8988T (cell line): ENCODE measurements at places on chromosomes 2 and 18.

- no peak for DNase-seq
Measured at GRCh38 chr2:12816379-12817306, 99.9 kb downstream of the TRIB2 start.

DNA sequence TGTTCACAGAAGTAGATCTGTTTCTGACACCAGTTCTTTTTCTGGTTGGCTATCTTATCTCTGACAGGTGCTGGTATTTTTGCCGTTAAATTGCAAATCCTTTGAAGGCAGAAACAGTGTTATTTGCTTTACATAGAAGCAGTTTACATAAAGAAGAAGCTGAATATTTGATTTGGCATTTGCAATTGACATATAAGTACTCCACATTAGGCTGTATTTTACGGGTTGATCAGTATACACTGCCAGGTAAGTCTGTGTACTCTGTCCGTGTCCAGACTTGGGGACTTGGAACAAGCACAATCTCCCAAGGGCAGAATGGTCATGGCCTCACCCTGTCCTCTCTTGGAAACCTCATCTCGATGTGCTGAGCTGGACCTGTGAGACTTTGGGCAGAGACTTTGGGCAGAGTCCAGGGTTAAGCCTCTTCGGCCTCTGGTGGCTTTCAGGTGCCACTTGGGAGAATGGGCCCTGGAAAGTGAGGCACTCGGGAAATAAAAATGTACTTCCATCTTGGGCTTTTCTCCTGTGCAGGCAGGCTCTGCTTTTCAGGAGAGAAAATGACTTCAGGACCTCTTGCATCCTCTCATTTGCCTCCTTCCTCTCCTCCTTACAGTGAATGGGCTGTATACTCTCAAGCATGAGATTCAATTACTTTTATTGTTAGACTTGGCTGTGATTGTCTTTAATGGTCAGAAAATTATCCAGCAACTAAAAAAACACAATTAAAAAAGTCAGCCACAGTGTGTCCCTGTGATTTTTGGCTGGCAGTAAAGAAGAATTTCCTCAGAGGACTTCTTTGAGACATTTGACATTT, 108.5 kb downstream of the RAPGEF4 start:
- DNase-seq = no peak

DNA sequence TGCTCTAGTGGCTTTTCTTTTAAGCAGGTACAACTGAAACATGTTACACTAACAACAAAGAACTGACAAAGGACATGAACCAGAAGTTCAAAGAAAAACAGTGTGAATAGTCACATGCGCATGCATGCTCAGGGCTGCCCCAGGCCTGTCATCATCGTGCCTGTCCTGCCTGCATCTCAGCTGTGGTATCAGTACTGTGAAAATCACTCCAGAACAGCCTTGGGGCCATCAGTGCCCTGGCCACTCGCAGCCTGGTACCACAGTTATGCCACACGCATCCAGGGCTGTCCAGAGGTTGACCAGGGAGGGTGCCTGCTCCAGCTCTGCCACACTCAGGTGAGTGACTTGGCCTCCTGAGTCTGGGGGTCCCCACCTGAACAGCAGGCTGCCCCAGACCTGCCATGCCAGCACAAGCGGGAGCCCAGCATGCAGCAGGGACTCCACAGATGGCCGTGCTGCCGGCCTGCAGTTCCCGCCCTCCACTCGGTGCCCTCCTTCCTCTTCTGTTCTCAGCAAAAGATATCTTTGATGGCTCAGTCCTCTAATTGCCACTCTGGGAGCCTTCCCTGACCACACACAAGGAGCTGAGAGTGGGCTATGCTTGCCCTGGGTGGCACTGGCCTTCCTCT, 12.3 kb downstream of the LIMS2 start:
- DNase-seq = no peak

DNA sequence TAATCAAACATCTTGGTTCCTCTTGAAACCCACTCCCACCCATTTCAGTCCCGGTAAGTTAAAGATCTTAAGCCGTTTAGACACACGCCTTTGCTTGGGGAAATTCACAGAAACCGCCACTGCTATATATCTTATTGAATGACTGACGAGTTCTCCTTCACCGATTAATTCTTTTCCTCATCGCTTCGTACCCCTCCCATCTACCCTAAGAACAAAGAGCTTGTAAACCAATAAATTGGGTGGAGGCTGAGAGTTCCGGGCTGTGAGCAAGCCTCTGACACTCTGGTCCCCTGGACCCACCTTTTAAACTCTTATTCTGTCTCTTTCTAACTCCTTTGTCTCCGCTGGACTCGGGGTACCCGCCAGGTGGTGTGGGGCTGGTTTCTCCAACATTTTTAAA, 30.6 kb downstream of the TMEM131 start:
- DNase-seq = no peak

DNA sequence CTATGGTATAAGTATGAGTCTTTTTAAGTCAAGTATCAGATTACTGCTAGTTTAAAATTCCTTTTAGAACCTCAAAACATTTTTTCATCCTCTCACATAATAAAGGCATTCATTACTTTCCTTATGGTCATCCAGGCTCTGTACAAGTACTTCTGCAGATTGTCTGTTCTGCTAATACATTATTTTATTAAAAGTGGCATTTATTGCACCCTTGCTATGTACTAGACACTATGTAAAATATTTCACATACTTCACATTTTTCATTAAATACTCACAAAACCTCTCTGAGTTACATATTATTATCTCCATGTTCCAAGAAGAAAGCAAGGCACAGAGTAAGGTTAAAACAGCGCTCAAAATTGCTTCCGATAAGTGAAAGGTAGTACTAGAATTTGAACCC, 84.1 kb downstream of the RAPH1 start:
- DNase-seq = no peak

GRCh38 chr18:36813101-36813775, 15.6 kb downstream of the TPGS2 start:
- no peak for DNase-seq

DNA sequence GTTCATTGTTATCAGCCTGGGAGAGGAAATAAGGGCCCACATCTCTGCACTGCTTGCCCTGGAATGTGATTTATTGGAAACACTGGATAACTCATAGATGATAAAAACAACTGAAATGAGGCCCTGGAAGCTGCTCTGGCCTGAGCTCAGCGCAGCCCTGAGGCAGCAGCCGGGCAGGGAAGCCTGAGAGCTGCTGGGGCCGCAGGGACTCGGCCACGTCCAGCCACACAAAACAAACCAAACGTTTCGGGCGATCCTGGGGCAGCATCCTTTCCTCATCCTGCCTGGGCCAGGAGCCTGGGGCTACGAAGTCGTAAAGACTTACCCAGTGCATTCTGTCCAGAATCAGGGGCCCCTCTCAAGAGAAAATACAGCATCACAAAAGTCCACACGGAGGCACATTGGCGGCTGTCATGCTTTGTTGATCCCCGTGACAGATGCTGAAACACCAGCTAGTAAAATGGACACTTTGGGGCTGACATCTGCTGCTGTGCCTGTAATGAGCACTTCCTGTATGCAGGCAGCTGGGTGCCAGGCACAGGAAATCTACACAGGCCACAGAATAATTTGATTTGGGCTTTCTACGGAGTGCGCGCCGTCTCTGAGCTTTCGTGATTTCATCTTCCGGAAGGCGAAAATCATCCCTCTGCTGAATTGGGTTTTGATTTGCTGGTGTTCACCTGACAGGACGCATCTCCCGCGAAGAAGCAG, 250.6 kb downstream of the EIPR1 start:
- DNase-seq = no peak

DNA sequence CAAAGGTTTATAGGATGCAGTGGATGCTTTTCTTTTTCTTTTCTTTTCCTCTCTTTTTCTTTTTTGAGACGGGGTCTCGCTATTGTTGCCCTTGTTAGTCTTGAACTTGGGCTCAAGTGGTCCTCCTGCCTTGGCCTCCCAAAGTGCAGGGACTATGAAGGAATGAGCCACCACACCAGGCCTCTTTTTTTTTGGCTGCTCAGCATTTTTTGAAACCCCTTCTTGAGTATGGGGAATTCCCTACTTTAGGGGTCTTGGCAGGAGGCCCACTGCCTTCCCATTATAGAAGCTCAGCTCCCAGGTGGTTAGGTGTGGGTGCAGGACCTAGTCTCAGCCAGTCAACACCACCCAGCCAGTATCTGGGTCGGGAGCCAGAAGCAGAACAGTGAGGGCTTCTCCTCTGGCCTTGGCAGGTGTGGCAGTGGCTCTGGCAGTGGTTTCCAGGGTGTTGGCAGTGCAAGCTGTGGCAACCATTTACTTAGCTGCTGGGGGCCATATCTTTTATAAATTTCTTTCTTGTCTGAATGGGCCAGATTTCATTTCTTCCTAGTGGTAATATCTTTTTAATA, 51.4 kb upstream of the ACYP2 start:
- no peak for DNase-seq

GRCh38 chr2:101341421-101341820, 32.9 kb upstream of the RNF149 start:
- DNase-seq = no peak

- no peak for DNase-seq
Measured at GRCh38 chr2:4762951-4763376, 929.2 kb upstream of the SOX11 start.

- DNase-seq = no peak
Measured at GRCh38 chr18:58605027-58606020, 23.6 kb downstream of the ALPK2 start.

- DNase-seq = no peak
Measured at GRCh38 chr2:186716004-186716403, 22.1 kb downstream of the FAM171B start.

- DNase-seq = no peak
Measured at GRCh38 chr2:16194530-16194929, 254.2 kb downstream of the MYCN start.

DNA sequence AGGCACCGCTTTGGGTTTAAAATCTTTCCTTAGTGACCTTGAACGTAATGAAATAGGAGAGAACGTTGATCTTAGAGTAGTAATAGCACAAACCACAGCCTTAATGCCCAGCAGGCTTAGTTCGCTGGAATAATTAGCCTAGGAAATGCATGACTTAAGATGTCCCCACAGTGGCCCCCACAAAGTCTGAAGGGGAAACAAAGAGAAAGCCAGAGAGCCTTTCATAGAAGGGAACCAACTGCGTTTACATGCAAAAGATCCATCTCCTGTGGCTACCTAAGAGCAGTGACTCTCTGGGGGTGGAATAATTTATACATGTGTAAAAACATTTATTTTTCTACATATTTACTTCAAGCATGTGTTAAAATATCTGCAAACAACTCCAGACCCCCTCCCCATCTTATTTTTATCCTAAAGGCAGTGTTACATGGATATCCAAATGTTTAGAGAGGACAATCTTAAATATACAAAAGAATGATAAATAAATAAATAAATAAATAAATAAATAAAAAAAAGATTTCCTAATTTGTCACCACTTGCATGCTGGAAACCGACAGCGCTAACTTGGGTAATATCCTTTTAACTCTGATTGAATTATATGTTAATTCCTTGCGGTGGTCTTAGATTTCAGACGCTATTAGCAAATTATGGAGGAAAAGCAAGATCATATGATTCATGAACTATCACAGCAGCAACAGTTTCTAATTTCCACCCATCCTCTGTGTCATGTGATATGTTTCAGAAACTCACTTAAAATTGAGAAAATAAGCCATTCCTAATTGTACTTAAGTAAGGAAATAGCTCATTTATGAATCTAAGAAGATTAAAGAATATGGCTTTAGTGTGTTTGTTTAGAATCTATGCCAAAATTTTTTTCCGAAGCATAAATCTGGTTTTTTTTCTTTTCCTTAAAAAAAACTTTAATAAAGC, 23.4 kb upstream of the CYP1B1 start:
- no peak for DNase-seq

DNA sequence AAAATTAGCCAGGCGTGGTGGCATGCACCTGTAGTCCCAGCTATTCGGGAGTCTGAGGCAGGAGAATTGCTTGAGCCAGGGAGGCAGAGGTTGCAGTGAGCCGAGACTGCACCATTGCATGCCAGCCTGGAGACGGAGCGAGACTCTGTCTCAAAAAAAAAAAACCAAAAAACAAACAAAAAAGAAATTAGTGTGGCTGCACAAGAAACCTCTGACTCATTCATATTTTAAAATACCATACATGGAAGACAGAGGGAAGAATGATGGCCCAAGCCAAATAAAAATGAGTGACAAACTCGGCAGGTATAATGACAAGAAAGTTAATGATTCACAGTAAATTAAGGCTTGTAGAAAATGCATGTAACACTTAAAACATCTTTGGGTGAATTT, 875.8 kb downstream of the EPHA4 start:
- DNase-seq = no peak

GRCh38 chr2:134144651-134145050, 109.2 kb upstream of the MGAT5 start:
- DNase-seq = no peak

GRCh38 chr2:46552079-46552478, 72.7 kb downstream of the TMEM247 start:
- DNase-seq = no peak

GRCh38 chr18:433960-434359, 66.5 kb downstream of the COLEC12 start:
- no peak for DNase-seq

- DNase-seq = no peak
Measured at GRCh38 chr2:233199870-233200269, 51.6 kb upstream of the ATG16L1 start.

GRCh38 chr18:57430079-57431001, 4.8 kb upstream of the ONECUT2 start:
- DNase-seq = no peak

DNA sequence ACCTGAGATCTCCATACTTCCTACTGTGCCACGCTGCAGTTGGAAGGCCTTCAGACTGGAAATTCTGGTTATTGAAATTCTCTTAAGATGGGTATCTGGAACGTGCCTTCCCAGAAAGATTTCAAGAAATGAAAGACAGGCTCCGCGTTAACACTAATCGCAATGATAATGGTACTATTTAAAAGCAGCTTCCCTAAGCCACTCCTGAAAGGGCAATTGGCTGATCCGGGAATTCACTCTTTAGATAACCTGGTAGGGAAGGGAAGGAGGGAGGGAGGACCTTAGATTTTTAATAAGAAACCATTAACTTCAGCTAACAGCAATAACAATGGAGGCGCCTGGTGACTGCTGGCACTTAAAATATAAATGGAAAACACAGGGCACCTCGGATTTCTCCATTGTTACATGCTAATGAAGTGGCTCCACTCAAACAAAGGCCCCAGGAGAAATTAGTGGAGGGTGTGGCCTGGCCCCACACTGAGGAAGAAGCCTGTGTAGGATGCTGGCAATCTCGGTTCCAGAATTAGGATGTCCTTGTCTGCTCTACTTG, 22.5 kb upstream of the MTA3 start:
- DNase-seq = no peak
